DMS153 (cell line): ENCODE measurements at places on chromosomes 1 and 21.

DNA sequence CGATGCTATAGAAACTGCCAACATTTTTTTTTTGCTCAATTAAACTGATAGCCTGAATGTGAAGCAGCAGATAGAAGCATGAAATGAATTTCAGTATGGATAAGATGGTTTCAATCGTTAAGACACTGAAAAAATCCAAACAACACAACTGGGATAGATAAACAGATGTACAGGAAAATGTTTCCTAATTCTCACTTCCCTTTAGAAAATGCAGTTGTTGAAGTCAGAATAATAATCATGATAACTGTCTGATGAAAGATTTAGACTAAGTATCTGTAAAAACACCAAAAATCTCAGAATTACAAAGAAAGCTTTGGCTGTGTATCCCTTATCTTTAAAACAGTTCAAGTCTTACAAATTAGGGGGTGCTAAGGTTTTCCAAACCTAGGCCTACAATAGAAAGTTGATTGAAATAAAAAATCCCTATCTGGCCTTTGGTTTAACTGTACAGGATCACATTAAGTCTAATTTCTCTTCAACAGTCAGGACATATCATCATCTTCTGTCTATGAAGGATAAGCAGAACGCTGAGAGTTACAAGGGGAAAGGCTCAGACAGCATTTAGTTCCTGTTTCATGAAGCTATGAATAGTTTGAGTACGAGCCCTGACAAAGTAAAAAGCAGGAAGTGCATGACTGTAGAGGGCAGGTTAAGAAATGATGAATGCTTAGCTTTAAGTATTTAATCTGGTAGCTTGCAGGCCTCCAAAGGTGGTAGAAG is 203.2 kb downstream of the APP start:
- DNase-seq: no peak

DNA sequence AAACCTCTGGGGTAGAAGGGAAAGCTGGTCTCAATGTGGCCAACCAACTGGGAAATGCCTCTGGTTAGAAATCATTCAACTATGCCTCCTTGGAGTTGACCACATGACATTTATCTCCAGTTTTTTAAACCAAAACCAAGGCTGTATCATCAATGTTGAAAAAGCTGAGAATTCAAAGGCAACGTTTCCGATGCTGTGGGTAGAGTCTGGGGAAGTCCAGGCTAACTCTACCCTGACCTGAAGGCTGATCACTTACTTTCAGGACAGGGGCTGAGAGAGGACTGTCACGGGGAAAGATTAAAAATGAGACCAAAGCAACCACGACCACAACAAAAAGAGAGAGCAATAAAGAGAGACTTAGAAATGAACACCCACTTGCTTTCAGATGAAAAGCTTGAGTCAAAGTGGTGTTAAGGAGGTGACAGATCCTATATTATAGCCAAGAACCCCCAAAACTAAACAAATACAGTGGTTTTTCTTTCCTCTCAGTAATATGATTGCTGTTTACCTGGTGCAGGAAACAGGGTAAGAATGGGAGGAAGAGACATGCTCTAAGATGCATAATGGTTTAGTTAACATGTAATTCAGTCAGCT is 90.8 kb upstream of the TNFSF4 start:
- DNase-seq: no peak

DNA sequence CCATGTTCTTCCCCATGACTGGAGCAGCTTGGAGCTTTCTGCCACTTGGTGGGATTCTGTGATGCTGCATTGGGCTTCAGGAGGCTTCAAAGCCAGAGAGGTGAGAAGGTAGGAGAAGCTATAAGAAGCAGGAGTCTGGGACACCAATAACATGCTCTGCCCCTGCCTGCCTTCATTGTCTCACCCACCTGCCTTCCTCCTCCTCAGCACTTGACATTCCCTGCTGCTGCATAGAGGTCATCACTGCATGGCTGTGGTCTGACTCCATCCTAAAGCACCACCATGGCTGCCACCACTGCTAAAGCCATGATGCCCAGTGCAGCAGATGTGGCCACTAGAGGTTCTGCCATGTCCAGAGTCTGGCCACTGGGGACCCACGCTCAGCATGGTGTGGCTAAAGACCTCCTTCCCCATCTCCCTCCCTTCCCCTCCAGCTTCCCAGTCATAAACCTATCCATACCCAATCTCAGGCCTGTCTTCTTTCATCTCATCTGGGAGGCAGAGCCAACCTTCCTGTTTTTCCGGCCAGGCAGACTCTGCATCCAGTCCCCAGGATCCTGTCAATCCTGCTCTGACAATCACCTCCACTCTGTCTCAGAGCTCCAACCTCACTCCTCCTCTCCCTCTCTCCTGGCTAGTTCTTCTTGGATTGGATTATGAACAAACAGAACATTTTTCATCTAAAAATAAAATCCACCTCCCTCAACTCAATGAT is 285.1 kb upstream of the POU3F1 start:
- DNase-seq: no peak

DNA sequence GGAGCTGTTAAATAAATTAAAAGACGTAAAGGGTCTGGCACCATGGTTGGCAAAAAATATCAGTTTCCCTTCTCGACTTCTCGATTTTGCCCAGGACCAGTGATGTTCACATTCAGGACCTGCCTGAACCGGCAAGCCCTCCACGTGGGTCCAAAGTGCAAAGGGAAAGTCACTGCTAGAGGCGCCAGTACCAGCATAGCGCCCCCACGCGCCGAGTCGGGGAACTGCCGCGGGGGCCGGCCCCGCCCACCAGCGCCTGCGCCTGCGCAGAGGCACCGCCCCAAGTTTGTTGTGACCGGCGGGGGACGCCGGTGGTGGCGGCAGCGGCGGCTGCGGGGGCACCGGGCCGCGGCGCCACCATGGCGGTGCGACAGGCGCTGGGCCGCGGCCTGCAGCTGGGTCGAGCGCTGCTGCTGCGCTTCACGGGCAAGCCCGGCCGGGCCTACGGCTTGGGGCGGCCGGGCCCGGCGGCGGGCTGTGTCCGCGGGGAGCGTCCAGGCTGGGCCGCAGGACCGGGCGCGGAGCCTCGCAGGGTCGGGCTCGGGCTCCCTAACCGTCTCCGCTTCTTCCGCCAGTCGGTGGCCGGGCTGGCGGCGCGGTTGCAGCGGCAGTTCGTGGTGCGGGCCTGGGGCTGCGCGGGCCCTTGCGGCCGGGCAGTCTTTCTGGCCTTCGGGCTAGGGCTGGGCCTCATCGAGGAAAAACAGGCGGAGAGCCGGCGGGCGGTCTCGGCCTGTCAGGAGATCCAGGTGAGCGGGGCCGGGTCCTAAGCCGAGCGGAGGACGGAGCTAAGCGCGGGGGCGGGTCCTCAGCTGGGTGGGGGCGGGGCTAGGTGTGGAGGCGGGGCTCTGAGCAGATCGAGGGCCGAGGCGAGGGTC is at the start of gene PINK1:
TSS of gene PINK1 (plus strand) at position 269 of the 875 bp plus-strand sequence. CDS start at position 360, 91 bp downstream.
- DNase-seq: peak; percentile 70

DNA sequence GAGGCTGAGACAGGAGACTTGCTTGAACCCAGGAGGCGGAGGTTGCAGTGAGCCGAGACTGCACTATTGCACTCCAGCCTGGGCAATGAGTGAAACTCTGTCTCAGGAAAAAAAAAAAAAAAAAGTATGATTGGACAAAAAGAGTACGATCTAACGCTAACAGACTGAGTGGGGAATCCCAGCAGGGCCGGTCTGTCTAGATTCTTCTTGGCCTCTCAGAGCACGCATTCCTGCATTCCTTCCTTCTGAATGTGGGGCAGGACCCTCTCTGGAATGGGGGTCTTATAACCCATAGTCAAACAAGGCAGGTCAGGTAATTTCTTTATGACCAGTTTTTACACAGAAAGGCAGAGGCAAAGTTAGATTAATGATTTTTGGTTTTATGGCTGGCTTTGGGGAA is 92.0 kb upstream of the PPM1J start:
- DNase-seq: no peak

DNA sequence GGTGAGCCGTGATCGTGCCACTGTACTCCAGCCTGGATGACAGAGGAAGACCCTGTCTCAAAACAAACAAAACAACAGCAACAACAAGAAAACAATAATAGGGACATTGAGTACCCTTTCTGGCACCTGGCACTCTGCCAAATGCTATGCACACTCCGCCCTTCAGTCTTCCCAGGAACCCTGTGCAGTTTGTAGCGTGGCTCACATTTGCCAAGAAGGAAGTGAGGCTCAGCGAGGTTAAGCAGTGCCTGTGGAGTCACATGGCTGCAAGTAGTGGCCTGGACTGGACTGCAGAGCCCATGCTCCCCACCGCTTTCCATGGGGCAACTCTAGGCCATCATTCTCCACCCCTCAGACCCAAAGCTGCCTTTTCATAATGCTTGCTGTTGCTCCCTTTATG is 5.3 kb upstream of the EVA1B start:
- peak; percentile 56 for DNase-seq

- peak; percentile 44 for DNase-seq
Observed at GRCh38 chr1:183567584-183567983, 22.7 kb downstream of the NCF2 start.

- peak; percentile 1 for DNase-seq
Observed at GRCh38 chr21:18384771-18385170, 18.8 kb downstream of the TMPRSS15 start.

DNA sequence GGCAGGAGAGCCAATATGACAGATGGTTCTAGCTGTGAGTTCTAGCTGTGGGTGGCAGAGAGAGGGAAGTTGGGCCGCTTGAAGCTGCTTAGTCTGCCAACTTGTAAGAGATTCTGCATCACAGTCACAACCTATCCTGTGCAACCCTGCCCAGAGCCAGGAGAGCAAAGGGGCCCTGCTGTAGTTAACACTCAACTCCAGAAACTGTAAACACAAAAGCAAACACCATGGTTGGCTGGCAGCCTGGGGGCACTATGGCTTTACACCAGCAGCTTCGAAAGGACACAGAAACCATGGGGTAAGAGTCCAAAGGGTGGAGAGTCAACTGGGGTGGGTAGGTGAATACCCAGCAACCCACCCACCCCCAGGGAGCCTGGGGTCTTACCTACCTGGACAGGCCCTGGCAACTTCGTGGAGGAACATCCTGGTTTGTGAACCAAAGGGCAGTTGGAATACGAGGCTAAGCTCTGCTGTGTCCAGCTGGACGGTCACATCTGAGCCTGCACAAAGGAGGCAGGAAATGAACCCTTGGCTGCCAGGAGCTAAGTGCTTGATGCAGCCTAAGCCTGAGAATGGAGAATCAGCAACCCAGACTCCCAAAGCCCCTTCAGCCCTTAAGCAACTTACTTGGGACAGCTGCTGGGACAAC is 6.4 kb downstream of the INPP5B start:
- peak; percentile 83 for DNase-seq

DNA sequence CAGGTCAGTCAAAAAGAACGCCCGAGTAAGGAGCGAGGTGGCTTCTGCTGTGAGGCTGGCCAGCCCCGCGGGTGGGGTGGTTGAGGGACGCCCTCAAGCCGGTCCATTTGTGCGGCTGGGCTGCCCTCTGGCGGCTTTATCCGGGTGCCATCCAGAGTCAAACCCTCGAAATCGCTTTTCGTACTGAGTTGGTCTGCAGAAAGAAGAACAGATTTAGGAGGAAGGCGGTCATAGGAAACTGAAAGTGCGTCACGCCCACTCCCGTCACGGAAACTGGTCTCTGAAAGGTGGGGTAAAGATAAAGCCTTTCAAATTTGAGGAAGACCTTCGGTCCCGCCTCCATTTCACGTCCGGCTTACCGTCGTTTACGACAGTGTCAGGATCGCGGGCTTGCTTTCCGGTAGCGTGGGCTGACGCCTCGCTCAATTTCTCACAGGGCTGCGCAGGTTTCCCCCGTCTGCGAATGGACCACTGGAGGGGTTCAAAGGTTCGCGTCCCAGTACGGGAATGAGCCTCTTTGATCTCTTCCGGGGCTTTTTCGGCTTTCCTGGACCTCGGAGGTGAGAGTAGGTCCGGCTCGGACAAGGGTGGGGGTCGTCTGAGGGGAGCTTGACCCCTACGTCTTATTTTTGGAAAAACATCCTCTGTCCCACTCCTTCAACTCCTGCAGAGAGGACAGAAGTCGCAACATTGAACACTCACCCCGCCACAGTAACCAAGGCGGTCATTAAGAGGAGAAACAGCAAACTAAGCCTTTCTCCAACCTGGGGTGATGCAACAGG is at the start of gene HAX1:
TSS of gene HAX1 (plus strand) at position 413 of the 782 bp plus-strand sequence. CDS start at position 508, 95 bp downstream.
- peak; percentile 93 for DNase-seq

- no peak for DNase-seq
Observed at GRCh38 chr1:7422081-7422480, 349.0 kb upstream of the VAMP3 start.

DNA sequence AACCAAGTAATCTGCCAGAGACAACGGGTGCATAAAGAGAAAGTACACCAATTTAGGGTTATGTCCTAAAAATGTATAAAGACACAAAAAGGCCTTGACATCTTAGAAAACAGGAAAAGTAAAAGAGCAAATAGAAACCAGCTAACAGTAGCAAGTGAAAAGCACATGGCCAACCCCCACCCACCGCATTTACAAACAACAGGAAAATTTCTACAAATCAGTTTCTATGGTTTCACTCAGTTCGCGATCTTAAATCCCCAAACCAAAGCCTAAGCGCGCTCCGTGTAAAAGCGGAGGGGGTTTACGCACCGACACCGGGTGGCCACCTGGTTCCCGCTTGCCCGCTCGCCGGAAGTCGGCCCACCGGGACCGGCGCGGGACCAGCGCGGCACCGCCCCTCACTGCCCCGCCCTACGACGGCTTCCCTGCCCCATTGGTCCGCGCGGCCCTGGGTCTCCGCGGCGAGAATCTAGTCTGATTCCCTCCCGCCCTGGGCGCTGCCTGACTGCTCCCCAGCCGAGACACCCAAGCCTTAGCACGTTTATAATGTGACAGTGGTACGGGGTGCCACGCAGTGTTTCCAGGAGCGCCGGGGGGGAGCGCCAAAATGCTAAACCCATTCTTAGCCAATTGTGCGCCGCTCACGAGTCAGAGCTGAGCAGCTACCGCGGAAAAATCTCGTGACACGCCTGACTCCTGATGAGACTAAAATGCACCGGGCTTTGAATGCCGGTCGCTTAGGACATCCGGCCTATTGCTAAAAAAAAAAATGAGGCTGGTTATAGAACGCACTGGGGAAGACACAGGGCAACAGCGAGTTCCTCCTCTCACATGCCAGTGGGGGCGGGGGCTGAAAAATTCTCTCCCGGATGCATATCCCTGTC is at the start of gene GART:
TSS of gene GART (minus strand) at position 362 of the 884 bp plus-strand sequence. CDS start 2,802 bp downstream, outside the sequence.
- DNase-seq: peak; percentile 54

GRCh38 chr1:29960876-29961275 is 724.6 kb downstream of the PTPRU start:
- DNase-seq: no peak

DNA sequence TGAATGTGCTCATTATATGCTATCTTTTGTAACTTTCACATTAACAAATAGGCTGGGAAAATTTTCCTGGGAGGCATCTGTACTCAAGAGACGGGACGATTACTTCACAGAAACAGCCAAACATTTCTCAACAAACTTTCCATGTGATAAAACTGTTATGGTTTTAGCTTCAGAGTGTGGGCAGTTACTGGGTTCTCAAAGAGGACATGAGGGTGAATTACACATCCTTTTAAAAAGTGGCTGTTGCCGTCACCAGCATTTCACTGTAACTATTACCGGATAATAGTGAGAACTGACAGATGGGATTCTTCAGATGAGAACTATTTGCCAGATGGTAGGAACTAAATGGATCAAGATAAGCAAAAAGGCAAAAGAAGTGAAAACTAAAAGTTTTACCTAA is 109.1 kb downstream of the APP start:
- DNase-seq: no peak
